Endothelial cell of coronary artery (primary cell): ENCODE measurements at places on chromosomes 7 and 10. TPM values are rescaled to one million over a fixed set of nuclear protein-coding genes. Genes with fewer than 3 reads are reported as not detected.

Gene EEPD1
- total RNA-seq, result 0.54 and 2.1 TPM in 2 replicates

Gene CWF19L1
- total RNA-seq, result 25.0 and 30.8 TPM in 2 replicates

Gene HOXA1
- total RNA-seq, result 0.38 and 0.54 TPM in 2 replicates

Gene SFXN4
- 11.6 and 14.7 TPM in 2 replicates for total RNA-seq

Gene SLC26A3
- not detected in 2 replicates for total RNA-seq

Gene HERPUD2
- total RNA-seq, result 19.3 and 21.2 TPM in 2 replicates

Gene RET
- total RNA-seq, result 0.09 TPM in 2 replicates

Gene HUS1
- 19.6 and 19.8 TPM in 2 replicates for total RNA-seq

Gene UFSP1
- 2.5 and 5.3 TPM in 2 replicates for total RNA-seq

Gene TMEM229A
- not detected in 2 replicates for total RNA-seq

Gene TRIM73
- total RNA-seq, result 0.36 and 0.75 TPM in 2 replicates

Gene TRRAP
- 15.2 and 22.5 TPM in 2 replicates for total RNA-seq

Gene ZC3HAV1L
- total RNA-seq, result 8.9 and 19.9 TPM in 2 replicates

Gene PRSS58
- not detected in 2 replicates for total RNA-seq

Gene NUDT13
- total RNA-seq, result 0.63 and 1.6 TPM in 2 replicates

Gene CXCL12
- total RNA-seq, result 1.4 and 34.2 TPM in 2 replicates

Gene MEST
- total RNA-seq, result 8.3 and 52.8 TPM in 2 replicates

Gene EBLN1
- total RNA-seq, result not detected in 2 replicates

Gene C10orf67
- total RNA-seq, result not detected in 2 replicates
